Effector memory CD8-positive, alpha-beta T cell (primary cell): ENCODE measurements at places on chromosomes 11 and 22.

- no peak for DNase-seq
These were observed 56.0 kb downstream of the ADM start for GRCh38 chr11:10360835-10361234.

DNA sequence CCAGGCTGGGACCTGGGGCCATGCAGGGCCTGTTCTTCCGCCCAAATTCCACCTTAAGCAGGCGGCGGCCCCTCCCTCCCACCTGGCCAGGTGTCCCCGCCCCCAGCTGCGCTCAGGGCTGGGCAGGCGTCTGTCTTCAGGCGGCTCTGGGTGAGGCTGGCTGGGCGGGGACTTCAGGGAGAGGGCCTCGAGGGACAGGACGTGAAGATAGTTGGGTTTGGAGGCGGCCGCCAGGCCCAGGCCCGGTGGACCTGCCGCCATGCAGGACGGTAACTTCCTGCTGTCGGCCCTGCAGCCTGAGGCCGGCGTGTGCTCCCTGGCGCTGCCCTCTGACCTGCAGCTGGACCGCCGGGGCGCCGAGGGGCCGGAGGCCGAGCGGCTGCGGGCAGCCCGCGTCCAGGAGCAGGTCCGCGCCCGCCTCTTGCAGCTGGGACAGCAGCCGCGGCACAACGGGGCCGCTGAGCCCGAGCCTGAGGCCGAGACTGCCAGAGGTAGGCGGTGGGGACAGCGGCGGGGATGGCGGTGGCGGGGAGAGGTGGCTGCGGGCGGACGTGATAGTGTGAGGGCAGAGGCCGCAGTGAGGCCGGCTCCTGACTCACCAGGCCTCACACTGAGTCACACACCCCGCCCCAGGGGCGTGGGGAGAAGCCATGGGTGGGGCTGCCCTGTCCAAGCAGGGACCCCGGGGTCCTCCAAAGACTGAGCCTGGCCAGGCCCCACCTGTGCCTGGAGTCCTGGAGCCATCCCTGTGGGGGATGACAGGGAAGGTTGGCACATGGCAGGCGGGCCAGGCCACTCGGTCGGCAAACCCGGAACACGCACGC, at the start of gene PKP3:
Gene PKP3 (plus strand): TSS at position 176 of the 824 bp plus-strand sequence. CDS start 84 bp downstream, at position 260.
- no peak for DNase-seq

DNA sequence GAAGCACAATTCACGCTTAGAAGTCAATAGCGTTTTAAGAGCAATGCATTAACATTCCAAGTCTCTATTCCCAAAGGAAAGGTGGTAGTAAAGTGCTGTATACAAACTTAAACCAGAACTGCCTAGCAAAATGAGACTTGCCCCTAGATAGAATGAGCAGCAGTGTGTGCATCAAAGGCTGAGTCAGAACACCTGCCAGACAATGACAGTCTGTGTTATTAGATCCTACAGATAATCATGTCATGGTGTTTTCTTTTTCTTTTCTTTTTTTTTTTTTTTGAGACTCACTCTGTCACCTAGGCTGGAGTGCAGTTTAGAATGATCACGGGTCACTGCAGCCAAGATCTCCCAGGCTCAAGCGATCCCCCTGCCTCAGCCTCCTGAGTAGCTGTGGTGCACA, 1.6 kb downstream of the RTCB start:
- DNase-seq: no peak

DNA sequence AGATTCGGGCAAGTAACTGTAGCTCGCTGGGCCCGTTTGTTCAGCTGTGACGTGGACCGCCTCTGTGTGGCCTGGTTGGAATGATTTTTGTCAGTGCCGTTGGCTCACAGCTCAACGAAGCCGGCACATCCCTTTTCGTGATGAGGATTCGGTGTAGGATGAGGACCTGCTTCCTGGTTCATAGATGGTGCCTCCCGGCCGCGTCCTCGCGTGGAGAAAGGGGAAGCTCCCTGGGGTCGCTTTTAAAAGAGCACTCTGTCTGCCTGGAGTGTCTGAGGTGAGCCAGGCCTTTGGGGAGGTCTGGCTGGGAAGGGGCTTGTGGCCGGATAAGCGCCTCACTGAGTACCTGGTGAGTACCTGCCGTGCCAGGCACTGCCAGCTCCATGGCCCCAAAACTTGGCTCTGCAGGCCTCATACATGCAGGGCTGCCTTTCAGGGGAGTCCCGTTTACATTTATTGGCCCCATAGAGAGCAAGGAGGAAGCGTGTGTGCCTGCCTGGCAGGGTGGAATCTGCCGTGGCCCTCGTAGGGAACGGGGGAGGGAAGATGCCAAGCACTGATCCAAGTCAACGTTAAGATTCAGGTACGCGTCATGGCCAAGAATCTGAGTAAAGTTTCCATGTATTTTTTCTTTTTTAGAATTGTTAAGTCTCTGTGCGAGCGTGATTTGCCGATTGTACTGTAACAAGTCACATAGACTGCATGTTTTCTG, 88.4 kb downstream of the ARHGAP8 start:
- no peak for DNase-seq

- DNase-seq: no peak
These were observed 573.9 kb upstream of the KIRREL3 start for GRCh38 chr11:127574478-127574877.

- no peak for DNase-seq
These were observed 62.4 kb upstream of the ALKBH3 start for GRCh38 chr11:43818220-43818619.

DNA sequence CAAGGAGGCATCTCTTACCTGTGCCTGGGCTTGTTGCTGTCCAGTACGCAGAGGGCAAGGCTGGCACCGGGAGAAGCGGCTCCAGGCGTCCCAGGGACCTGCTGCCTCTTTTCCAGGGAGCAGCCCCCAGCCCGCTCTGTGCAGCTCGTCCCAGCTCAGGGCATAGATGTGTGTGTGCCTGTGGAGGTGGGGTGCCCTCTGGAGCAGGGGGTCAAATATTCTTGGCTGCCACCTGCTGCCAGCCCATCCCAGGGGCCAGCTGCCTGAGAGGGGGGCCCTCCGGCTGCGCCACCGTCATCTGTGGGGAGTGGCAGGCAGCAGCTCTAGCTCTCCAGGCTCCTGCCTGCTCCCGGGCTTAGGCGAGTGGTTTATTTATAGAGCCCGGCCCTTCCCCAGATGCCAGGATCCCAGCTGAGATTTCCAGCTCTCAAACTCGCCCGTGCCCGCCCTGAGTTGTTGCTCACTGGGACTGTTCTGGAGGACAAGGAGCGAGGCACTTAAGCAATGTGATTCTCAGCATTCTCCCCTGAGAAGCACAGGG, 87.5 kb downstream of the RTL6 start:
- no peak for DNase-seq

DNA sequence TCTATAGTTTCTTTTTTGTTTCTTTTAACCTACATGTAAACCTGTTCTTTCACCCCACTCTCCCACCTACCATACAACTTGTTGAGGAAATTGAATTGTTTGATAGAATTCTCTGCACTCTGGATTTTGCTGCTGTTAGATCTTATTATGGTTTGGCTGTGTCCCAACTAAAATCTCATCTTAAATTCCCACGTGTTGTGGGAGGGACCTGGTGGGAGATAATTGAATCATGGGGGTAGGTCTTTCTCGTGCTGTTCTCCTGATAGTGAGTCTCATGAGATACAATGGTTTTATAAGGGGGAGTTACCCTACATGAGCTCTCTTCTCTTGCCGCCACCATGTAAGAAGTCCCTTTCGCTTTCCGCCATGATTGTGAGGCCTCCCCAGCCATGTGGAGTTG, 15.0 kb upstream of the PITPNB start:
- DNase-seq: no peak

DNA sequence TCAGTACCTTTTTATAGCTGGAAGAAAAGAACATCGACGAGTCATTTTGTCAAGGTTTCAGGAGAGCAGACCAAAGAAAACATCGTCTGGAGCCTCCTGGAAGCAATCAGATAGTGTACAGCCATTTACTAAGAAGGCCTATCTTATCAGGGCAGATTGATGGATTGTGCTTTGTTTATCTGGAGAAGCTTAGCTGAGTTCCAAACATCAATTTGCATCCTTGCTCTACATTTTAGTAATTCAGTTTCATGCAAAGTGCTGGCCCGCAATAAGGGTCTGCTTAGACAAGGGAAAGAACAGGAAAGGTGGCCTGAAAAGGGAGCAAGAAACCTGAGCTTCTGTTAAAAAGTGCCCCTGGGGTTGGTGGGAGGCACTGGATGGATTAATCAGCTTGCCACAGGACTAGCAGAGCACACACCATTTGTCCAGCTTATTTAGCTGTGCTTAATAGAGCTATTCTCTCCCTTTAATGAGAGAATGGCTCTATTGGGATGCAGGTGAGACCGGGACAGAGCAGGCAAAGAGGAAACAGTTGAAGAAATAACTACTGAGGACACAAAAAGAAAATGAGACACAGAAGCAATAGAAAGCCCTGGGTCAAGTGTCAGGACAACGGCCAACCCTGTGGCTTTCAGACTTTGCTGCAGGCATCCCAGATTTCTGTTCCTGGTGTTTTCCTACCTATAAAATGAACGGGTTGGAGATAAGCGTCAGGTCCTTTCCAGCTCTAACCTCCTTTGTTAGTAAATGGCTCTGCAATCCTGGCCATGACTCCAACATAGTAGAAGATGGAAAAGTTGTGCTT, 122.1 kb upstream of the TTC12 start:
- no peak for DNase-seq
